Bone marrow (tissue), 2 donors: ENCODE measurements at places on chromosomes 7 and 10.
A peak's percentile ranks its signal among the peaks of the same experiment; 100 is the strongest.

- DNase-seq = no peak
These were observed 2.0 kb upstream of the HOXA3 start for GRCh38 chr7:27154369-27154768.

- no peak for DNase-seq
These were observed 180.5 kb upstream of the CTBP2 start for GRCh38 chr10:125340903-125341302.

DNA sequence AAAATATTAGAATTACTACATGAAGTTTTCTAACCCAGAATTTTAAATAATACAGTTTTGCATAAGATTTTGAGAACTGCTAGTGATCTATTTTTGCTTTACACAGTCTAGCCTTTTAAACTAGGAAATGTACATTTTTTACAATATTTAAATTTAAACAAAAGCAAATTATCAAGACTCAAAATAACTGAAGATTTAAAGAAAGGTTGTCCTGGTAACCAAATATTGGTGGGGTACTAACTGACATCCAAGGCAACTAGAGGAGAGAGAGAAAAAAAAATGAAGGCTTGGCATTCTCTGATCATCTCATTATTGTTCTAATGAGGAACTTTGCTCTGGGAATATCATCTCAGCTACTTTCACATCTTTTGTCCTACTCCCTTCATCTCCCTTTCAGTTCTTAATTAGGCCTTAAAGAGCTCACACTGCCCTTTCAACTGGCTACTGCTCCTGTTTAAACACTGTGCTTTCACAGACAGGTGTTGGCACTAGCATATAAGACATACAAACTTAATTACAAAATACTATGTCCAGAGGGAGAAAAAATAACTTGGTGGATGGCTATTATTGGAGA, 33.7 kb downstream of the RAB11FIP2 start:
- DNase-seq = no peak

- DNase-seq = no peak
These were observed 15.1 kb upstream of the ZMIZ1 start for GRCh38 chr10:79053481-79054202.

DNA sequence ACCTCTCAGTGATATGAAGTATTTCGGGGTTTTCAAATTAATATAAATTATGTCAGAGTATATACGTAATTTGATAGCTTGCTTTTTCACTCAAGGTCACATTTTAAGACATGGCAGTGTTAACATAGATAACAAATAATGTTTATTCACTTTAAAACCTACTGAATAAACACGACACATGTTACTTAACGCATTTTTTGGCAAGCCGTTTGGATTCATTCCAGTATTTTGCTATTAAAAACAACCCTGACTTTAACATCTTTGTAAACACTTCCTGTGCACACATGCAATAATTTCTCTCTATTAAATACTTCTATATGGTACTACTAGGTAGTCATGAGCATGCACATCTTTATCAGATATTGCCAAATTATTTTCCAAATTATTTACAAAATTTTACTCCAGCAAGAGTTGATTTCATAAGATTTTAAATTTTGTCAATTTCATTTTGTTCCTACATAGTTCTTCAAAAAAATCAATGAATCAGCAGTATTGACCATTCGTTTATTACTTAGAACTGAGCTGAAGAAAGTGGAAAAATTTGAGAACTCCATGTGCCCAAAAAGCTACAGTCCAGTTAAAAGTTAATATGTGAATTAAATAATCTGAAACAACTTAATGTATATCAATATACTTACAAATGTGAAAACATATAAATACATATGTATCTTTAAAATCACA, 26.8 kb upstream of the THSD7A start:
- no peak for DNase-seq

DNA sequence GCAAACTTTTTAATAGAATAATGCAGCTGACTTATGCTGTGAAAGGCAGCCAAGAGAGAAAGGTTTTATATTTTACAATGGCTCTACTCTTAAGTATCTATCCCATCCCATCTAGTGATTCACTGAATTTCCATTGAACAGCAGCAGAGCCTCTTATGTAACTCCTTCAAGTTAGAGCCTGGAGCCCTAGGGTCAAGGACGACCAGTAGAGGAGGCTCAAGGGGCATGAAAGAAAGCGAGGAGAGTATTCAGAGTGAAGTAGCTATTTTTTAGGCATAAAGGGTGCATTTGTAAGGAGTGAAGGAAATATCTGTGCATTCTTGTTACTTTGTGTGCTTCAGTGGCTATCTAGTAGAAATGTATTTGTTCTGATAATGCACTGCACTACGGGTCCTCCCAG, 180.2 kb upstream of the TPK1 start:
- DNase-seq = no peak

DNA sequence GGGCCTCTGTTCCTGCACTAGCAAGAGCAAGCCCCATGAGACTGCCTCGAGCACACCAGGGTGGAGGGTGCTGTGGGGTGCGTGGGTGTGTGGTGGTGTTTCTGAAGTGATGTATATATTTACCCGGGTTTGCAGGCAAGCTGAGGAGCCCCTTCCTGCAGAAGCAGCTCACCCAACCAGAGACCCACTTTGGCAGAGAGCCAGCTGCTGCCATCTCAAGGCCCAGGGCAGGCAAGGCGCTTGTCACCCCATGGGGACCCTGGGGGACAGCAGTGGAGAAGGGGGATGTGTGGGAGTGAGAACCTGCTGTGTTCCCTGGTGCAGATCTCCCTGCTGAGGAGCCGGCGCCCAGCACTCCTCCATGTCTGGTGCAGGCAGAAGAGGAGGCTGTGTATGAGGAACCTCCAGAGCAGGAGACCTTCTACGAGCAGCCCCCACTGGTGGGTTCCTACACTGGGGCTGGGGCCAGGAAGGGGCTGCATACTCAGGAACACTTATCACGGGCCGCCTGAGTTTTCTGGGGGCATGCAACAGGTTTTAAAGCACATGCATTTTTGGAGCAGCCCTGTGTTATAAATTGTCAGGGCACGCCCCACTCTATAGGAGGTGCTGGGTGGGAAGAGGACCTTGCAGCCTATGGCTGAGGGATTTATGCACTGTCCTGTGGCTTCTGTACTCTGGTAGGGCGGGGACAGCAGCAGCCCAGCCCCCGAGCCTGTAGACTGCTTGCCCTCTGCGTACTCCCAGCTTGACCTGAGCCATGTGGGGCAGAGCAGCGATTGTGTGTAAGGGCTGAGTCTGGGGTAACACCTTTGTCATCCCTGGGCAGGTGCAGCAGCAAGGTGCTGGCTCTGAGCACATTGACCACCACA, 5.9 kb downstream of the PGAM2 start:
- DNase-seq = no peak

- DNase-seq = no peak
These were observed 17.7 kb upstream of the IGFBP3 start for GRCh38 chr7:45938626-45939302.

GRCh38 chr10:51706225-51706624, 6.8 kb upstream of the CSTF2T start:
- DNase-seq = no peak

- no peak for DNase-seq
These were observed 52.9 kb downstream of the MTPN start for GRCh38 chr7:135924302-135924701.

GRCh38 chr10:120431251-120431651, 25.8 kb upstream of the PLPP4 start:
- no peak for DNase-seq

GRCh38 chr7:110929480-110930249, 161.3 kb upstream of the LRRN3 start:
- no peak for DNase-seq

- peak; percentile 14 for DNase-seq
These were observed 94.2 kb upstream of the PRKCQ start for GRCh38 chr10:6674291-6674690.
